ENCODE measurements at places on chromosomes 12 and 14.

DNA sequence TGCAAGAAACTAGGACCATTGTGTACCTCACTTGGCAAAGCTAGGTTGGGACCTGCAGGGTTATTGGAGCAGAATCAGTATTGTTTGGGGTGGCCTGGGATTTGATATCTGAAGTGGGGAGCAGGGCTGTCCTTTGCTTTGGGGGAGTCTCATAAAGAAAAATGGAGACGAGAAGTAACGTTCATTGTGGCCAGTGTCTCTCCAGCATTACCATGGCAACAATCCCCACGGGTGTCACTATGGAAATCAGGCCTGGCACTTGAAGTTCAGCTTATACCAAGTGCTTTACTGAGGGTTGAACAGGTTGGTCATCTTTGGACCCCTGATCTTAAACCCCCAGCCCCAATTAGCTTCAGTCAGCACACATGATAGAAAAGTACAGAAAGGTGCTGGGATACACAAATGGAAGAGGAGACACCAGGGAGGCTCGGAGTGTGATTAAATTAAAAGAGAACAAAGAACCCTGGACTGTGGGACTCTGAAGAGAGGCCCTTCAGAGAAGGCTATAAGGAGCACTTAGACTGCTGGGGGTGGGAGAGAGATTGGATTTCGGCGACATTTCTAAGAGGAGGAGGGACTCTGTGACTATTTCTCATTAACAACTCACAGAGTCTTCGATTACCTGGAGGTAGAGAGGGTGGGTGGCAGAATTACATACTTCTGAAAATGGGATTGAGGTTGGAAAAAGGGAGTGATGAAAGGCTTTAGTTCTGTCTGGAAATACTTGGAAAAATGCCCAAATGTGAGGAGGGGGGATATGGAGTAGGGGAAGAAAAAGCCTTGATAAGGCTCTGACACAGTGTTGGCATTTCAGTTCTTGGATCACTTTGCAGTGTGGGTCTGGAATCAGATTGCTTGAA, 3.7 kb downstream of the KIF5A start:
- DNase-seq: no peak
- H3K27me3 ChIP-seq: peaks cover 24% of the 10 kb centered on the region
- no peak overlapping the region for H3K4me3 ChIP-seq

DNA sequence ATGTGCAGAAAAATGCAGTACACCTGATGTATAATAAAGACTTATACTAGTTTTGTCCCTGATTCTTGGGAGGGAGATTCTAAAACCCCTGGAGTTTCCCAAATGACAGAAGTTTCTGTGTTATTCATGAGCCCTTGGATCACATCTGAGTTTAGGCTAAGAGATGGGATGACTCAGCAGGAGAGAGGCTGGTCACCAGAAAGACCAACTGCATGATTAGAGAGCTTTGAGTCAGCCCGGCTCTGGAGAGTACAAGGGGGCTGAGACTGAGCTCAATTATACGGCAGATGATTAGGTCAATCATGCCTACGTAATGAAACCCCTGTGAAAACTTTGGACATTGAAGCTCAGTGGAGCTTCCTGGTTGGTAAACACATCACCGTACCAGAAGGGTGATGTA, 174.2 kb downstream of the SSPN start:
- no peak for DNase-seq
- no peak overlapping the region for H3K4me3 ChIP-seq
- no peak overlapping the region for H3K27ac ChIP-seq
- no peaks in the 10 kb centered on the region for H3K27me3 ChIP-seq

DNA sequence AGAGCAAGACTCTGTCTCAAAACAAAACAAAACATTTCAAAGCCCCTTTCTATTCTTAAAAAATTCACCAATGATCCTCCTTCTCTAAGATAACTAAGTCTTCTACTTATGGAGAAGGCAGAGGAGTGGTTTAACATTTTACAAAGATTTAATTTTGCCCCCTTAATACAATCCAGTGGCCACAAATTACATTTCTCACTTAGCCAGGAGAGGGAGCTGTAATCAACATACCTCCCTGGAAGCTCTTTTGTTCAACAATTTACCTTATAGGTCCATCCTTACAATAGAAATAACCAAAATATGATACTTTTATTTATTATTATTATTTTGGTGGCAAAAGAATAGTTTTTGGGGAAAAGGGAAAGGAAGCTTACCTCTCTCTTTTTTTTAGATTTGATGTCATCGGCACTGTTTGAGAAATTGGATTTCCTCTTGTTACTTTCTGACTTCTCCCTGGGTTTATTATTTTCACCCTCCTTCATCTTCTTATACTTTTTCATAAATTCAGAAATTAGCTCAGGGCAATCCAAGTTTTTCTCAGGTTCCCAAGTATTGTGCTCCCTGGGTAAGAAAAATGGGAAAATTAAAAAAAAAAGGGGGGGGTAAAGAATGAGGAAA, 28.1 kb downstream of the CBX5 start:
- no peak overlapping the region for H3K27ac ChIP-seq
- H3K36me3 ChIP-seq: peaks cover 9% of the 10 kb centered on the region
- no peak overlapping the region for H3K4me3 ChIP-seq
- H3K4me1 ChIP-seq: no peaks in the 10 kb centered on the region
- no peaks in the 10 kb centered on the region for H3K27me3 ChIP-seq

DNA sequence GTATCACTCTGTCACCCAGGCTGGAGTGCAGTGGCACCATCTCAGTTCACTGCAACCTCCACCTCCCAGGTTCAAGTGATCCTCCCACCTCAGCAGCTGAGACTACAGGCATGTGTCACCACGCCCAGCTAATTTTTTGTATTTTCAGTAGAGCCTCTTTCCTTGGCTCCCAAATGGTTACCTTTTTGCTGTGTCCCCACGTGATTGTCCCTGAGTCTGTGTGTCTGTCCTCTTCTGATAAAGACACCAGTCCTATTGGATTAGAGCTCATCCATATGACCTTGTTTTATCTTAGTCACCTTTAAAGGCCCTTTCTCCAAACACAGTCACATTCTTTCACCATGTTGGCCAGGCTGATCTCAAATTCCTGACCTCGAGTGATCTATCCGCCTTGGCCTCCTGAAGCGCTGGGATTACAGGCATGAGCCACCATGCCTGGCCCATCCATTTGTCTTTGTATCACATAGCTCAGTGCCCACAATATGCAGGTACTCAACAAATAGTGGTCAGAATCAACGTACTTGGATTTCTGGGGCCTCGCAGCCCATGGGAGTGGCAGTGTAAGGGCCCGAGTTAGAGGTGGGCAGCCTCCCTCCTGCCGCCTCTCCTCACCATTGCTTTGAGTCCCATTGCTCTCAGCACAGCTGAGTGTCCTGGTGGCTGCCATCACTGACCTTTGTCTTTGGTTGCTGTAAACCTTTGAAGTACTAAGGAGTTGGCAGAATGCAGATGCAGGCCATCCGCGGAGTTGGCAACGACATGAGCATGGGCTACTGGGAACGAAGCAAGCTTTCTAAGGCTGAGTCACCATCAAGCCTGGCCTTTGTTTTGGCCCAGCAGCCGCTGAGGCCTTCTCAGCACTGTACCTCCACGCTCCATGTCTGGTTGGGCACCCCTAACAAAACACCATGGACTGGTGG, 9.3 kb downstream of the TPCN1 start:
- H3K36me3 ChIP-seq: peaks cover 79% of the 10 kb centered on the region
- H3K4me3 ChIP-seq: no peak overlapping the region
- H3K27me3 ChIP-seq: no peaks in the 10 kb centered on the region
- DNase-seq: no peak

GRCh38 chr14:100321473-100322137, 1.5 kb upstream of the SLC25A47 start:
- DNase-seq: no peak
- no peaks in the 10 kb centered on the region for H3K36me3 ChIP-seq

- H3K4me1 ChIP-seq: peaks cover 19% of the 10 kb centered on the region
- no peak overlapping the region for H3K27ac ChIP-seq
- H3K27me3 ChIP-seq: no peaks in the 10 kb centered on the region
- DNase-seq: no peak
- no peaks in the 10 kb centered on the region for H3K36me3 ChIP-seq
These were observed 37.9 kb downstream of the FRS2 start for GRCh38 chr12:69508091-69508490.

GRCh38 chr12:73867147-73867546, 670.5 kb upstream of the ATXN7L3B start:
- H3K4me3 ChIP-seq: no peak overlapping the region
- H3K4me1 ChIP-seq: no peaks in the 10 kb centered on the region
- no peaks in the 10 kb centered on the region for H3K36me3 ChIP-seq
- no peaks in the 10 kb centered on the region for H3K27me3 ChIP-seq
- DNase-seq: no peak

- no peaks in the 10 kb centered on the region for H3K27me3 ChIP-seq
- no peak for DNase-seq
- peaks cover 4% of the 10 kb centered on the region for H3K4me1 ChIP-seq
- no peak overlapping the region for H3K4me3 ChIP-seq
These were observed 1.7 kb downstream of the TIGAR start for GRCh38 chr12:4322726-4323125.

GRCh38 chr12:107135177-107135576, 41.8 kb upstream of the CRY1 start:
- no peaks in the 10 kb centered on the region for H3K4me1 ChIP-seq
- no peak overlapping the region for H3K27ac ChIP-seq
- DNase-seq: no peak
- H3K36me3 ChIP-seq: no peaks in the 10 kb centered on the region

DNA sequence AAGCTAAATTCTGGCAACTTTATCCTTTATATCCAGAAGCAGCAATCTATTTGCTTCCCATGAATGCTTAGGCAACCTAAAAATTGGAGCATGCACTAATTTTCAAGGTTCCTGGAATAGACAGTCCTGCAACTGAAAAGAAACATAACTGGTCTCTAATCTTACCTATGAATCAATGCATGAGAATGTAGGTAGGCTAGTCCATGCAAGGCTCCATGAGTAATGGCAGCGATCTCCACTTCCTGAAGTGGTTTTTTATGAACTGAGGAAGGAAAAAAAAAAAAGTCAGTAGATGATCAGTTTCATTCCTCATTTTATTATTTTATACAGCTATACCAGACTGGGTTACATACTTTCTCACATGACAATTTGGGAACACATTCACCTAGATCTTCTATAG, 102.0 kb downstream of the PEBP1 start:
- H3K27me3 ChIP-seq: no peaks in the 10 kb centered on the region
- DNase-seq: no peak
- H3K36me3 ChIP-seq: peaks cover 56% of the 10 kb centered on the region
- H3K4me1 ChIP-seq: no peaks in the 10 kb centered on the region
- no peak overlapping the region for H3K27ac ChIP-seq
- H3K4me3 ChIP-seq: no peak overlapping the region

DNA sequence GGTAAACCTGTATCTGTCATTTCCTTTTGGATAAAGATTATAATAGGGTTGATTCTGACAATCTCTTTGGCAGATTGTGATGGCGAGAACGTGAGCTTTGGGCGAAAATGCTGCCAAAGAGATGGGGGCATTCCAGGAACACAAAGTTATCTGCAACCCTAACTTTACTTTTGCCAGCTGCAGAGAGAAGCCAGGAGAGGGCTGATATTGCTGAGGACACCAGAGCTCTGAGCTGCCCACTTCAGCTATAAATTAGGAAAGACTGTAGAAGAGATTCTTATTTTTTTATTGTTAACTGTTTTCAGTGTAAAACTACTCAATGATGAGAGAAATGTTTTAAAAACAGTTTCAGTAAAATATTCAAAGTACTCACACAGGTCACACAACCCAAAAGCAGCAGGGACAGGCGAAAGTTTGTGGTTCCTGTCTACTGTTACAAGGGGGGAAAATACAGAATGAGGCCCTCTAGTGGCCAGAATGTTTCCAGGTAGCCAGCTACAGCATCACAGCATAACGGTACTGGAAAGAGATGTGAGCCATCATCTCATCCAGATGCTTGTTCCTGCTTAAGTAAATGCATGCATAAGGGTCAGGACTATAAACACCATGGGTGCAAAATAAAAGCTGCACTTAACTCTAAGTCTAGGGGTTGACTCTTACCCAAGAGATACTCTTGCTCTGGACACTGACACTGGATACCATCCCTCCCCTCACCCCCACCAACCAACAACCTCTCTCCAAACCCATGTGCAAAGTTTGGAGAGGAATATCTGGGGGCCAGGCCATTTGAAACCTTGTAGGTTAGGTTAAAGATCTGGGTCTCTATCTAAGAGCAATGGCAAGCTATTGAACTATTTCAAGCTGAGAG, 498.4 kb downstream of the RMST start:
- no peaks in the 10 kb centered on the region for H3K36me3 ChIP-seq
- DNase-seq: peak; percentile 46
- H3K4me1 ChIP-seq: no peaks in the 10 kb centered on the region
- no peak overlapping the region for H3K27ac ChIP-seq
- H3K4me3 ChIP-seq: no peak overlapping the region

- no peaks in the 10 kb centered on the region for H3K4me1 ChIP-seq
- no peak overlapping the region for H3K27ac ChIP-seq
- no peaks in the 10 kb centered on the region for H3K27me3 ChIP-seq
These were observed 248.0 kb upstream of the FLRT2 start for GRCh38 chr14:85281921-85282320.

GRCh38 chr12:42857106-42857505, 267.6 kb upstream of the PRICKLE1 start:
- no peak overlapping the region for H3K27ac ChIP-seq
- no peaks in the 10 kb centered on the region for H3K4me1 ChIP-seq
- no peaks in the 10 kb centered on the region for H3K36me3 ChIP-seq
- no peaks in the 10 kb centered on the region for H3K27me3 ChIP-seq
- DNase-seq: no peak

GRCh38 chr12:3204143-3204542, 127.0 kb downstream of the TSPAN9 start:
- no peaks in the 10 kb centered on the region for H3K27me3 ChIP-seq
- H3K4me3 ChIP-seq: no peak overlapping the region
- H3K36me3 ChIP-seq: peaks cover 7% of the 10 kb centered on the region
- DNase-seq: no peak
- no peak overlapping the region for H3K27ac ChIP-seq
- peaks cover 25% of the 10 kb centered on the region for H3K4me1 ChIP-seq

DNA sequence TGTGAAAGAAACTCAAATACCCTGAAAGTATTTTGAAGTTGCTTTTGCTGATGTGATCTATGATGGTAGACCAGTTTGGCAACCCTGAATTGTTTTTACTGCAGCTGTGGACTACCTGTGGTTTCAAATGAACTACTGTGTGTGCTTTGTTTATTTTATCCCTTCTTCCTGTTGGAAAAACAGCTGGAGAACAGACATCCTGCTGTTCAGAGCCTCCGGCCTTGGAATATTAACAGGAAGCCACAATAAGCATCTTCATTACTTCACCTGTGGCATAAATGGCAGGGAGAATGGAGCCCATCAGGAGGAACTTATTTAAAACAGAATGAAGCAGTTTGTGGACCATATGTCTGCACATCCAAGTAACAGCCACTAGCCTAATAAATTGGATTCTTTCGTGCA, 104.8 kb downstream of the DUSP6 start:
- H3K27me3 ChIP-seq: no peaks in the 10 kb centered on the region
- H3K27ac ChIP-seq: no peak overlapping the region
- no peak overlapping the region for H3K4me3 ChIP-seq
- H3K4me1 ChIP-seq: peaks cover 19% of the 10 kb centered on the region

DNA sequence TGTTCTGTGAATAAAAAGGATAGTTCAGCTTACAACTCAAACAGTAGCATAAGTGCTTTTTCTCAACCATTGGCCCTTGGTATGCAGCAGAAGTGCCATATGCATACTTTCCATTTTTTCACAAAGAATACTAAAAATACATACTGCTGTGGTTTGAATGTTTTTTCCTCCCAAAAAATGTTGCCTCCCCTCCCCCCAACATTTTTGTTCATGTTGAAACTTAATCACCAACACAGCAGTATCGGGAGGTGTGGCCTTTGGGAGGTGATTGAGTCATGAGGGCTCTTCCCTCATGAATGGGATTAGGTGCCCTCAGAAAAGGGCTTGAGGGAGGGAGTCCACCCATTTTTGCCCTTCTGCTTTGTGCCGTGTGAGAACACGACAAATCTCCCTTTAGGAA, 198.6 kb downstream of the ESR2 start:
- peaks cover 65% of the 10 kb centered on the region for H3K36me3 ChIP-seq
- DNase-seq: no peak
- H3K27me3 ChIP-seq: no peaks in the 10 kb centered on the region
- no peaks in the 10 kb centered on the region for H3K4me1 ChIP-seq
- H3K27ac ChIP-seq: no peak overlapping the region
- H3K4me3 ChIP-seq: no peak overlapping the region

Measured in stomach (tissue), 19 donors.